ENCODE measurements at places on chromosomes 1 and 21. TPM values are rescaled to one million over a fixed set of nuclear protein-coding genes. Genes with fewer than 3 reads are reported as not detected.

- DNase-seq = no peak
These were observed 69.1 kb downstream of the SPSB1 start for GRCh38 chr1:9361630-9362260.

GRCh38 chr1:246280551-246280950, 226.5 kb downstream of the SMYD3 start:
- no peak for DNase-seq

DNA sequence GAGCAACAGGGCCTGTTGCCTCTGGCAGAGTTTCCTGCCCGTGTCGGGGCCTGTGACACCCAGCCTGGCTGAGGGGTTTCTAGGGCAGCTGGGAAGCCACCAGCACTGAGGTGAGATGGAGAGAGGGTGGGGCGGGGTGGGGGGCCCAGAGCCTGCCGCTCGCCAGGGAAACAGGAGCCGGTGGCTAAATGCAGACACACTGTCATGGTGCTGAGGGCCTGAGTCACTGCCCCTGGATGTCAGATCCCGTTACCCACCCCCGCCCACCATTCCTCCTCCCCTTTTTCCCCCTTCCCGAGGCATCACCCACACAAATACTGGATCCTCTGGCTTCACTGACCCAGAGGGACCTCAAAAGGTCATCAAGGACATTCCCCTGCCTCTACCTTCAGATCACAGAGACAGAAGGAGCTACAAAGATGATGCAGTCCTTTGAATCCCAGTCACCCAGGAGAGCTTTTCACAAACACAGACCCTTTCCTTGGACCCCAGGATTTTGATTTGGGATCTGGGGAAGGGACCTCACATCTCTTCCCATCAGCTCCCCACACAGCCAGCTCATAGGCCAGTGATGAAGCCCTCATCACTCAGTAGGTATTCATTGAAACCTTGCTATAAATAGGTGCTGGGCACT, 1.9 kb upstream of the HSPB7 start:
- no peak for DNase-seq

The OR2L2 gene
- total RNA-seq = 0.11 TPM

The OR2G6 gene
- not detected for total RNA-seq

DNA sequence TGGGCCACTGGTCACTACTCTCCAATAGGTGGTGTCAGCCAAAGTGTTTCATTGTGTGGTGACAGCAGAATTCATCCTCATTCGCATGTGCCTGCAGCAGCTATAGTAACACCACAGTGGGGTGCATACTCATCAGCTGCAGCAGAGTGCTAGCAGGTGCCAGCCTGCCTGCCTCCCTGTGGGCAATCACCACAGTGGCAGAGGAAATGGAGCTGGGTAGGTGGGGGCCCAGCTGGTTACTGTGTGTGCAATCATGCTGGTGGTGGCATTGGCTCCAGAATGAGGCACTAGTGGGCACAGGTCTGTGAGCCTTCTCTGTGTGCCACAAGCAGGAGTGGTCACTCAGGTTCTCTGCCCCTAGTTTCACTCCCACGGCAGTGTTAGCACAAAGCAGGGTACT, 579.2 kb downstream of the PTPRC start:
- DNase-seq = no peak

The PLEKHG5 gene
- 9.9 TPM for total RNA-seq

DNA sequence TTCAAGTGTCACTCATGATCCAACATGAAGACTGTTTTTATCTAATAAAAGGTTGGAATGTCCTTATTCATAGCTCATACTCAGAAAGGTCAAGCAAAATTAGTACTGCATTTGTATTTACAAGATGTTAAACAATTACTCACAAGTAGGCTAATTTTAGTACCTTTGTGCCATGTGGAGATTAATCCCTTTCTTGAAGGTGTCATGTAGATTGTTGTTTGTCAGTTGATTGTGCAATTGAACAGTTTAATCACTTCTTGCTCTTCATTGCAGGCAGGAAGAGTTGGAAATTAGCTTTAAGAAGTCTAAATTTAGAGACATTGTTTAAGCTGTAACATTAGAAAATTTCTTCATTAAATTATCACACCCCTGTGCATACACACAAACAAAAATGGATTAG, 847.1 kb downstream of the KCNT2 start:
- no peak for DNase-seq

DNA sequence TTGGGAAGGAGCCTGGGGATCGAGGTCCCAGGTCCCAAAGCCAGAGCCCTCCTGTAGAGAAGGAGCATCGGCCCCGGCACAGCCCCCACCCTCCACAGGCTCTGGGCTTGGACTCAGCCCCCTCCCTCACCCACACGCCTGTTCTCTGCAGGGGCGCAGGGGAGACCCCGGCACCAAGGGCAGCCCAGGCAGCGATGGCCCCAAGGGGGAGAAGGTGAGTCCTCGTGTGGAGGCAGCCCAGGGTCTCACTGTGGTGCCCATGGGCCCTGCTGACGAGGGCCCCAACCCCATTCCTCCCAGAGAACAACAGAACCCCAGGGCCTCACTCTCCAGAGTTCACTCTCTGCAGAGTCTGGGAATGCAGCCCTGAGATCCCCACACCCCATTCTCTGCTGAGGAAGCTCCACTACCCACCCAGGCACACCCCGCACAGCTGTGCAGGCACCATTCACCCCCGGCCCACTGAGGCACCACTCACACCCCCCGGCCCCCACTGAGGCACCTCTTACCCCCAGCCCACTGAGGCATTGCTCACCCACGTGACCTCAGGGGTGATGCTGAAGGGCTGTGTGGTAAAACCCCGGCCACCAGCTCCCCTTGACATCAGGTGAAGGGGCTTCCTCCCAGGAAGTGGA, 21.8 kb downstream of the COL6A2 start:
- DNase-seq = no peak

The XCL2 gene
- not detected for total RNA-seq

- no peak for DNase-seq
These were observed 7.4 kb downstream of the JAM2 start for GRCh38 chr21:25646474-25646873.

GRCh38 chr1:86951430-86951829, 37.0 kb downstream of the HS2ST1 start:
- DNase-seq = no peak

GRCh38 chr1:42142894-42143675, 10.1 kb upstream of the GUCA2B start:
- no peak for DNase-seq

The PYGO2 gene
- 10.8 TPM for total RNA-seq

GRCh38 chr1:1967879-1968278, 35.7 kb downstream of the CFAP74 start:
- no peak for DNase-seq

DNA sequence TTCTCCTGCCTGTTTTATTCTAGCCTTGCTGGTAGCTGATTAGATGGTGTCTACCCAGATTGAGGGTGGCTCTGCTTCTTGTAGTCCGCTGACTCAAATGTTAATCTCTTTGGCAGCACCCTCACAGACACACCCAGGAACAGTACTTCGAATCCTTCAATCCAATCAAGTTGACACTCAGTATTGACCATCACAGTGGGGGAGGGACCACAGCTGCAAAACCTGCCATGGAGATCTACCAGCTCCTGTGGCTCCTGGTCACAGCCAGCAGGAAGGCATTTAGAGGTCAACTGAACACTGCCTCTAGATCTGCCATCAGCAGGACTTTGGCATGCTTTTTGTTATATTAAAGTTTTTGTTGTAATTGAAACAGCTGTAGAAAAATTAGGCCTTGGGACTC, 146.9 kb downstream of the RWDD3 start:
- no peak for DNase-seq

The SLC35F3 gene
- 0.32 TPM for total RNA-seq

DNA sequence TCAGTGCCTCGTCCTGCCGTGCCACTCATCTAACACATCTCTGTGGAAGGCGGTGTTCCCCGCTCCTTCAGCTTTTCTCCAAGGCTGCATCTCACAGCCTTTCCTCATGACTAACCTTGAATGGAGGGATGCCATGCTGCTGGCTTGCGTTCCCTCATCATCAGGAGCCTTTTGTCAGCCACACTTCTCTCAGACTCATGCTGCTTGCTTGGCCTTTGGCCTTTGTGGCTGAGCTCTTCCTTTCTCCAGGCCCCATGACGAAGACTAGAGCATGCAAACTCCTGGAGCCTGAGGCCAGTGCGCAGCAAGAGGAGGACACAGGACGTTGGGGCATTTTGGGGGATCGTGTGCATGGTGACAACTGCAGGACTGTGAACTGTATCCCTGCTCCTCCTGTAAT, 70.8 kb downstream of the SYT2 start:
- DNase-seq = no peak

- DNase-seq = no peak
These were observed 125.5 kb upstream of the IRF2BP2 start for GRCh38 chr1:234735476-234735875.

DNA sequence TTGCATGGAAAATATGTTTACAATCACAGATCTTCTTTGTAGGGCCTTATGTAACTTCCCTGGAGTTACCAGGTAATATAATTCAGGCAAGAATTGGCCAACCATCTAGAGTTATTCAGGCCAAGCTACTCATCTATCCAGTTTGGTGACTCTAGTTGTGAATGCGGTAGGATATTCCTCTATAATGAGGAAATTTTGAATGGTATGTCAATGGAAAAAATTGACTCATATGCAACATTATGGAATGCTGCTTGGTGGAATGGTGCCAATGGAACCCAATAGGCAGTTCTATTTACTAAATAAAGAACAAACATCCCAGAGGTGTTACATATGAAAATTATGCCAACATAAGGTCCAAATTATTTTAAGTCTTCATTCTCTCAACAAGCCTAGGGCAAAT, 5.6 kb upstream of the TNFSF18 start:
- DNase-seq = no peak

DNA sequence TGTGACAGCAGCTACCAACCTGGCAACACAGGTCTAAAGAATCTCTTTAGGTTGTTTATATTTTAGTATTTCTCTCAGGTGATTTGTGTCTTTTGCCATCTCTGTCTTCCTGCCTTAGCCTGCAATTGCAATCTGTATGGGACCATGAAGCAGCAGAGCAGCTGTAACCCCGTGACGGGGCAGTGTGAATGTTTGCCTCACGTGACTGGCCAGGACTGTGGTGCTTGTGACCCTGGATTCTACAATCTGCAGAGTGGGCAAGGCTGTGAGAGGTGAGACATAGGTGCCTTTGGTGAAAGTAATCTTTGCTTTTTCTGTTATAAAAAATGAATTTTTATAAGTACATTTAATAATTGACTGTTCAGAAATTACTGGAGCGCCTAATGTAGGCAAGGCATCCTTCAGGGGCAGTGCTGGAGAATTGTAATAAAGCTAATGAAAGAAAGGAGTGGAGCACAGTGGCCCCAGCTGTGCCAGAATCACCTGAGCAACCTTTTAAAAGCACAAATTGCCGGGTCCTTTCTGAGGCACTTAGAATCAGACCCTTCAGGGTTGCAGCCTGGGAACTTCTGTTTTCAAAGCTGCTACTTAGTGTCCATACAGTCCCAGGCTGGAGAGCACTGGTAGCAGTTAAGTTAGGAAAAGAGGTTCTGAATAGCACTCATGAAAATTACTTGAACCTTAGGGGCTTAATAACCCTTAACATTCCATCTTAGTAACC, 60.6 kb upstream of the LAMC2 start:
- no peak for DNase-seq

The ARHGAP29 gene
- total RNA-seq = 72.0 TPM

DNA sequence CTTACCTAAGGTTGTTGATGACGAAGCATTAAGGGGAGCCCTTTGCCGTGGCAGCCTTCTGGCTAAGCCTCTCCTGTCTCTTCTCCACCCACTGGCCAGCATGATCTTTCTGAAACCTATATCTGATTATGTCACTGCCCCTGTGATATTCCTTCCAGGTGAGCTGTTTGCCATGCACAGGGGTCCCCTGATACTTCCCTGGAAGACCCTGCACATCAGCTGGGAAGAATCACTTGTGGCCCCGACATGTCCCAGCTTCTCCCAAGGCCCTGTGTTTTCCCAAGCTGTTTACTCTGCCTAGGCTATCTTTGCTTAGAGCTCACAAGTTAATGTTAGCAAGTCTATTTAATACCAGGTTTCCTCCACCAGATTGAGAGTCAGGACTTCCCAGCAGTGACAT, 12.3 kb downstream of the RD3 start:
- DNase-seq = no peak

The KCNE2 gene
- total RNA-seq = not detected

- DNase-seq = no peak
These were observed 163.7 kb downstream of the ROR1 start for GRCh38 chr1:63937461-63938022.

DNA sequence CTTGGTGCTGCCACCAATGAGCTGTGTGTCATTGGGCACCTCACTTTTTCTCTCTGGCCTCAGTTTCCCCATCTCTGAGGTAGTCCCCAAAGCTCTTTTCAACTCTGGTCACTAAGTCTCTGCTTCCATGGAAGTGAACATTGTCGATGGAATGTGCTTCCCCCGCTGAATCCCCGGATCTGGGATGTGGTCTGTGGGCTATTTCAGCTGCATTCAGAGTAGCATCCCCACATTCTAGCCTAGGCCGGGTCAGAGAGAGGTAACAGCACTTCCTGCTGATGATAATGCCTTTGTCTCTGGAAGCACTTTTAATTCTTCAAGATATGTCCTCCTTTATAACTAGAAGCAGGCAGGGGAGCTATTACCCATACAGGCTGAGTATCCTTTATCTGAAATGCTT, 29.8 kb downstream of the RASSF5 start:
- DNase-seq = no peak

The CYP4B1 gene
- 56.6 TPM for total RNA-seq

The UTS2 gene
- 0.16 TPM for total RNA-seq

- no peak for DNase-seq
These were observed 465.6 kb upstream of the ADGRL4 start for GRCh38 chr1:79472067-79472656.

DNA sequence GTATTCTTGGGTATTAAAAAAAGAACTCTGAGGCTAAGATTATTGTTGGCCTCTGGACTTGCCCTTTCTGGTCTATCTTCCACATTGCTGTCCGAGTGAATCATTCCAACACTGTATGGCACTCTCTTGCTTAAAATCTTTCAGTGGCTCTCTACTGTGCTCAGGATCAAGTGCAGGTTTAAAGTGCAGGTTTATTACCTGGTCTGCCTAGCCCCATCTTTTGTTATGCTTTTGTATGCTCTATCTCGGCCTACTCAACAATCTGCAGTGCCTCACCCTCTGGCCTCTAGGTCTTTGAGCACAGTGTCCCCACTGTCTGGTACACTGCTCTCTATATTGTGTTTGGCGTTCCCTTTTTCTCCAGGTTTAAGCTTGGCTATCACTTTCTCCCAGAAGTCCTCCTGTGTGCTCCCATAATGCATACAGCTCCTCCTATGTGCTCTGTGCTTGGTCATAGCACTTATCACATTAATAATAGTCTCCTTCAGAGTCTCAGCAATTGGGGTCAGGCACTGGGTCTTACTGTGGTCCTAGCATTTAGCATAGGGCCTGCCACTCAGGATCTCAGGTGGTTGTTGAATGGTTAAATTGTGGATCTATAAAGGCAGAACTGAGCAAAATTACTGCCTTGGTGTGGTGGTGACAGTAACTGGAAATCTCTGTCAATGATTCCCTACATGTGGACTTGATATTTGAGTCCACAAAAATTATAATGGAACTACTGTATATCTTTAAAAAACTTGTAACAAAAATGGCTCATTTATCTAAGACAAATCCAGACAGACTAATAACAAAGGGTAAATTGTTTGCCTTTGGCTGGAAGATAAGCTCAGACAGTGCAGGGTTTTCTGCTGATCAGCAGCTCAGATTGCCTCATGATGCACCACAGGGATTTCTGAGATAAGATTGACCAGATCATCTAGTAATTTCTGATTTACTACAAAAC, 10.6 kb upstream of the LDLRAD1 start:
- no peak for DNase-seq

The TMCO4 gene
- total RNA-seq = 12.7 TPM
